ENCODE measurements at places on chromosomes 5 and 9.
A peak's percentile ranks its signal among the peaks of the same experiment; 100 is the strongest.

- DNase-seq = no peak
These were observed 24.9 kb upstream of the CRHBP start for GRCh38 chr5:76927961-76928360.

GRCh38 chr9:127876764-127877562 is 512 bp downstream of the AK1 start:
- no peak for DNase-seq

GRCh38 chr5:79062436-79062835 is 7.0 kb downstream of the DMGDH start:
- no peak for DNase-seq

GRCh38 chr5:1318659-1319251 is 23.9 kb upstream of the TERT start:
- DNase-seq = no peak

GRCh38 chr9:135810806-135811575 is 96.4 kb downstream of the CAMSAP1 start:
- DNase-seq = no peak

DNA sequence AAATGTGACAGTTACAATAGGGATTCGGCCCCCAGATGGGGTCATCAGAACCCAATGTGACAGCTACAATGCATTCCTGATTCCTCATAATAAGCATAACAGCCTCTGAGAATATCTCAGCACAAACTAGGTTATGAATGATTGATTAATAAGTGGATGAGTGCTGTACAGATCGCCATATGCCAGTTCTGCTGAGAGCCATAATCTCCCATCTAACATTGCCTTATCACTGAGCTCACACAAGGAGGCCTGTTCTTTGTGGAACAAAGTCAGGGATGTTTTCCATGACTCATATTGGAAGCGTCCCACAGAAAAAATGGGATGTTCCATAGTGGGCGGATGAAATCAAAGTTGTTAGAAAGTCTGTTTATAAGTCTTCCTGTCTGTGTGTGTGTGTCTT is 89.6 kb downstream of the KIF4B start:
- no peak for DNase-seq

- DNase-seq = peak; percentile 89
These were observed 3.0 kb downstream of the GRK6 start for GRCh38 chr5:177429248-177430040.

DNA sequence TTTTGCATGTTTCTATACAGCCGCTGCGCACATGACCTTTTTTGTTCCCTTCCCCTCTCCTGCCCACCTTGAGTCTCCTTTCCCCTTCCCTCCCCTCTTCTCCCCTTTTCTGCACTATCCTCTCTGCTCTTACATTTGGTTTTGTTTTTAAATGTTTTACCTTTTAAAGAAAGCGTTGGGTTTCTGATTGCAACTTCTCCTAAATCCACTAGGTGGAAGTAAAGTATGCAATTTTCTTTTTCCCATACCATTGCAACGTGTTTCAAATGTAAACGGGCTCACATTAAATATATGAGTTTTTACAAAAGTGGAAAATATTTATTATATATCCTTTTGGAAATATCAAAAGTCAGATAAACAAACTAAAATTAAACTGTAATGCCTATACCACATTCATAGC is 500.9 kb downstream of the DIRAS2 start:
- DNase-seq = no peak

GRCh38 chr5:157857816-157858526 is 974 bp downstream of the CLINT1 start:
- DNase-seq = peak; percentile 41

DNA sequence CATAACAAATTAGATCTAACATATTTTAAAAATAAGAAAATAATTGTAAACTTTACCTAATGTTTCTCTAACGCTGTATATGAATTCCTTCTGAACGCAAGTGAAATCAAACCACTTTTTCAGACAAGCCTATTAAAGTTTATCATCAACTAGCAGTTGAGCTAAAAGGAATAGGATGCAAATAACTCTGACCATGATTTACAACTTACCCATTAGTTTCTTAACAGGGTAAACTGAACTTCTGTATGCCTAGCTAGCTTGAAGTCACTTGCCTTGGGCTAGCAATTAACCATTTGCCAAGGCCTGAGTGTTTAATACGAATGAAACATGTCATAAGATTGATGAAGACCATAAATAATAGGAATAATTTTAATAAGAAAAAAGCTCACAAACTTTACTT is 762.7 kb upstream of the ARRDC3 start:
- no peak for DNase-seq

DNA sequence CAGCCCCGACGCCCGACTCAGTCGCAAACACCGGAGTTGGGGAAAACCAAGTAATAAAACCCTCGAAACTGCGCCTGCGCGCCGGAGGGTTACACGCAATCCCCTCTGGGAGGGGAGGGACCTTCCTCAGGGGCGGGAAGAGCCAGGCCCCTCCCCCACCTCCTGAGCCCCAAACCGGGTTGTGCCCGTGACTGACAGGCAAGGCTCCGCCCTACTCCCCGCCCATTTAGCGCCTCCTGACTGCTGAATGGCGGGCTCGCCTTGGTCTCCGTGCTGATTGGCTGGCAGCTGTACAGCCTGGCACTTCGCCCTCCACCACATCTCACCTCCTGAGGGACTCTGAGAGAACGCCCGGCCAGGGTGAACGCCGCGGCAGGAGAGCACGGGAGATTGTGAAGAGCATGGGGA is at the start of gene PRDM9:
PRDM9 (plus strand) TSS at position 332 of the 408 bp plus-strand sequence. CDS start 1,425 bp downstream, outside the sequence.
- DNase-seq = no peak

- no peak for DNase-seq
These were observed 43.3 kb downstream of the TMC1 start for GRCh38 chr9:72564479-72565281.

GRCh38 chr5:4255441-4255840 is 659.8 kb downstream of the IRX1 start:
- no peak for DNase-seq

- no peak for DNase-seq
These were observed 737.3 kb upstream of the DMAC1 start for GRCh38 chr9:8536845-8537244.

- DNase-seq = no peak
These were observed 15.1 kb downstream of the FGF1 start for GRCh38 chr5:142670804-142671203.

DNA sequence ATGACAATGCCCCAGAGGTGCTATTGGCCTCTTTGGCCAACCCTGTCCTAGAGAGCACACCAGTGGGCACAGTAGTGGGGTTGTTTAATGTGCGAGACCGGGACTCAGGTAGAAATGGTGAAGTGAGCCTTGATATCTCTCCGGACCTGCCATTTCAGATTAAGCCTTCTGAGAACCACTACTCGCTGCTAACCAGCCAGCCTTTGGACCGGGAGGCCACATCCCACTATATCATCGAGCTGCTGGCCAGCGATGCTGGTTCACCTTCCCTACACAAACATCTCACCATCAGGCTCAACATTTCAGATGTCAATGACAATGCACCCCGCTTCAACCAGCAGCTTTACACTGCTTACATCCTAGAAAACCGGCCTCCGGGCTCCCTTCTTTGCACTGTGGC is 1.4 kb downstream of the PCDHGC5 start:
- no peak for DNase-seq

GRCh38 chr9:93071464-93071863 is 13.0 kb downstream of the SUSD3 start:
- no peak for DNase-seq

- no peak for DNase-seq
These were observed 48.7 kb upstream of the TUSC1 start for GRCh38 chr9:25726871-25727410.

GRCh38 chr9:34607331-34607730 is 4.6 kb downstream of the RPP25L start:
- no peak for DNase-seq

DNA sequence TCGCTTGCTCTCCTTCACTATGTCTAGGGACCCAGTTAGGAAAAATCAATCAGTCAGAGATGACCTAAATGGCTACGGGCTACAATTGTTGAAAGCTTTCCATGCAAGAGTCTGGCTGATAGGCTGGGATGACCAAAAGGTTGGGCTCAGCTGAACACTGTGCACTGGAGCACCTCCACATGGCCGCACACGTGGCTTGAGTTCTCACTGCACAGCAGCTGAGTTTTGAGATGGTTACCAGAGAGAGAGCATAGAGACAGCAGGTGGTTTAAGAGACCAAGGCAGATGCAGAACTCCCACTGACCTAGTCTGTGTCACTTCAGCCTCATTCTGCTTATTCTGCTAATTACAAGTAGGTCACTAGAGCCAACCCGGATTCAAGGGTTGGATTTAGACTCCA is 2354.8 kb upstream of the C9orf72 start:
- no peak for DNase-seq
